ENCODE measurements at places on chromosomes 6 and 20.

- no peak for DNase-seq
These were observed 209.4 kb downstream of the CDH4 start for GRCh38 chr20:61461461-61461860.

DNA sequence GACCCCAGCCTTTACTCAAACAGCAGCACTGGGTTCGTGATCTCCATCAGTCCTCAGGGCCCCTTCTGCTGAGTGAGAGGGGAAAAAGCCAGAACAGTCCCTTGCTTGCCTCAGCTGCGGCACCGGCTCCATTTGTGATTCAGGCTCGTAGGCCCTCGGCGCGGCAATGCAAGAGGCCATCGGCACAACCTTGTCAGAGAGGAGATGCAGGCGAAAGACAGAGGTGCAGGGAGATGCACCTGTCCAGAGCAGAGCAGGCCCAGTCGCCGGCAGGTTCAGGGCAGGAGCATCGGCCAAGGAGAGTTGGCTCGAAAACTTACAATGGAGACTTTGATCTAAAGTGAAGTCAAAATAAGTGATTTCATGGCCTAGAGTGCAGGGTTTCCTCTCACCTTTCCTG, 171.6 kb downstream of the SMOC2 start:
- DNase-seq, result no peak

DNA sequence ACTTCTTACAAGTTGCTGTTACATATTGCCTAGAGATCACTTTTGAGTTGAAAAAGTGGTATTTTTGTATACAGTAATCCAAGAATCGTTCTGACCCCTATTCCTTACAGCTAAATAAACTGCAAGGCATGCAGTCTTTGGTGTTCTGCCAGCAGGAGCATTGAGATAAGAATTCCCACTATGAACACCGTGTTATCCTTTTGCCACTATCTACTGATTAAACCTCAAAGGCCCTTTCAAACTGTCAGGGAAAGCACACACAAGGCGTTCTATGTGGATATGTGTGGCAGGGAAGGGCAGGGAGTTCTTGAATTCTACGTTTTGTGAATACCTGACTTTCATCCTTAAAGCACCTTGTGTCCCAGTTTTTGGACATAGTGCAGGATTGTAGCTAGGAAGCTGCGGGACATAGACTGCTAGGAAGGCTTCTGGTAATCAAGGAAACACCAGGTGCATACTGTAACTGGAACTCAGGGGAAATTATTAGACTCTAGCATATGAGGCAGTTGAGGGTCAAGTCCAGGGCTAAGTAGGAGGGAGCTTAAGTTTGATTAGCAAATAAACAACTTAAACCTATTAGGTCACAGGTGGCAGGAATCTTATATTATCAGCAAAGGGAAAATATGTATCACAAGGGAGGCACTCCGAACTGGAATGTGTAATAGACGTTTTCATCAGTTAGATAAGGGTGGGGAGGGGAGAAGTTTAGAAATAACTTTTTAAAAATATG, 506.6 kb downstream of the RNF144B start:
- no peak for DNase-seq

DNA sequence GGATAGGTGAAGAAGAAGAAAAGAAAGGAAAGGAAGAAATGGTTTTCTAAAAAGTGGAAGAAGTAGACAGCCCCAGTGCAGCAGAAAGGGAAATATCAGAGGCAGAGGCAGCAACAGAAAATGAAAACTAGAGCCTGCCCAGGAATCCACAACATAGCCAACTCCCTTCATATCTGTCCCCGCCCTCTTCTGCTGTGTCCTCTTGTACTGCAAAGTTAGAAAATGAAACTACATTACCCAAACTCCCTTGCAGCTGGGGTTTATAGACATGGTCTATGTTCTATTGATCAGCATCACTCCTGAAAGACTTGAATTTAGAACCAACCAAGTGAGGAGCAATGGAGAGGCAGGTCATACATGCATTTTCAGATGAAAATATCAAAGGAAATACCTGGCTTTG, 200.5 kb upstream of the PHACTR1 start:
- DNase-seq, result no peak

DNA sequence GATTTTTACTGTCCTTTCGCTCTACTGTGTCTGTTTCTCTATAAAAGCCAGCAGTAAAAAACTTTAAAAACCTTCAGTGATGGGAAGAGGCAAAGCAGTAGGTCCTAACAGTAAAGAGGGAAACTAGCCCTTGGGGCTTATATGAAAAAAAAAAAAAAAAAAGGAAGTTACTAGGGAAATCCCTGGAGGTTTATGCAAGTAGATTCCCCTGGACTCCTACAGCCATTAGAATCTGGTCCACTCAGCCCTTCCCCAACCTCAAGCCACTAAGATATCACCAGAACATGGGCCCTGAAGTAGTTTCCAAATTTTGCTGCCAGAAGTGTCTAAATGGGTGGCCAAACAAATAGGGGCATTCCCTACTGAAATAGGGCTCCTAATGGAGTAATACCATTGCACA, 70.5 kb upstream of the HINT3 start:
- no peak for DNase-seq

DNA sequence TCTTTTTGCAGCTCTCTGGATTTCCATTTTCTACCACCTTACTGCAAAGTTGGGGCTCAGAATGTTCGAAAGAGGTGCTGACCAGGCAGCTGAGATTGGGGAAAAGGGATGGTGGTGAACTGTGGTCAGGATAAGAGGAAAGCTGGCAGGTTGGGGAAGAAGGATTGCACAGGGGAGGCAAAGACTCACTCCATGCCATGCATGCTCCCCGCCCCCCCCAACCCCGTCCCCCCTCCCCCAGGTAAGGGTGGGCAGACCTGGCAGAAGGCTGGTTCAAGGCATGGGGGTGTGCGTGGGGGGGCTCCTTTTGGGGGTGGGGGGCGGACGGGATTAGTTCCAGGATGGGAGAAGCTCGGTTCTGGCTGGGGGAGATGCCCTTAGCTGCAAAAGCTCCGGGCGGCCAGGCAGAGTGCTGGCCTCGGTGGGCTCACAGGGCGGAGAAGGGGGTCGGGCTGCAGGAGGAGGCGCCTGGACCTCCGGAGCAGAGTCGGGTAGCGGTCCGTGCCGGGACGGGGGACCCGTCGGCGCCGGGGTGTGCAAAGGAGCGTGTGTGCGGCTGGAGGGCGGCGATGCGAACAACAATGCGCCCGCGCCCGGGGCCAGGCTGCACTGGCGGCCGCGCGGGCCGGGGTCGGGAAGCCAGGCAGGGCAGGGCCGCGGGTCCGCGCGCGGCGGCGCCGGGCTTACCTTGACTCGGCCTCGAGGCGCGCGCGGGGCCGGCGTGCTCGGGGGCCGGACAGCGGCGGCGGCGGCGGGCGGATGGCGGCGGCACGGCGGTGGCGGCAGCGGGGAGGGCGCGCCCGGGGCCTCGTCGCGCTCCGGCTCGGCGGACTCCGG, 880 bp downstream of the ADNP start:
- no peak for DNase-seq

DNA sequence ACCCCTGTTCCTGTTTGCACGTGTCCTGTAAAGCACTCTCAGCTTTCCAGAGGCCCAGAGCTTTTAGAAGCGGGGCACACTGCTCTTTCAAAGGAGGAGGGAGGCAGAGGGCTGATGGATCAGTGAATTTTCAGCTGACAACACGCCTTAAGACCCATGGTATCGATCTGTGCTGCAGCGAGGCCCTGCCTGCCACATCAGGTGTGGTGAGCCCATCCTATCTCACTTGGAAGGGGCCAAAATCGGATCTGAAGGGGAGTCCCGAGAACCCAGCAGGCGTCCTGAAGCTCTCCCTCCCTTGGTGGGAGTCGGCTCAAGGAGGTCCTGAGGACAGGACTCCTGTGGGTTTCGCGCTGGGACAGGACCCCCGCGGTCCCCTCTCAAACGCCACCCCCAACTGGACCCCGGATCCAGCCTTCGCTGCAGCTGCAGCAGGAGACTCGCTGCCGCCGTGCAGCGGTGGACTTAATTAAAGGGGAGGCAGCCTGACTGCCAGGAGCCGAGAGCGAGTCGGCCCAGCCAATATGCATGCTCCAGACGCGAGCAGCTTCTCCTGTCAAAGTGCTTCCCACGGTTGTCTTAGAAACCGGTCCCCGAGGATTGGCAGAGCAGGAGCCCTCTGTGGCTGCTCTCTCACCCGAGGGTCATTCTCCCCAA, 580.0 kb upstream of the ZNF337 start:
- DNase-seq, result no peak

GRCh38 chr6:4185419-4185818, 50.0 kb upstream of the ECI2 start:
- no peak for DNase-seq
